ENCODE measurements at places on chromosomes 11 and 22. TPM values are rescaled to one million over a fixed set of nuclear protein-coding genes. Genes with fewer than 3 reads are reported as not detected.

Gene ENTHD1
- not detected for total RNA-seq

Gene RTN4R
- total RNA-seq, result 1.1 TPM

Gene TOMT
- not detected for total RNA-seq

Gene MIF
- 229 TPM for total RNA-seq

Gene HOATZ
- not detected for total RNA-seq

Gene PRR5L
- total RNA-seq, result 9.8 TPM

Gene TSSK2
- not detected for total RNA-seq

Gene HBG1
- not detected for total RNA-seq

All from thoracic aorta endothelial cell (primary cell).